ENCODE measurements at places on chromosomes 16 and 17.

GRCh38 chr16:68235108-68235886 lies 630 bp downstream of the ESRP2 start:
- no peak for DNase-seq

- no peak for DNase-seq
These were observed 127.9 kb upstream of the MON1B start for GRCh38 chr16:77062878-77063675.

GRCh38 chr16:12168074-12169000 lies 191.8 kb downstream of the SNX29 start:
- no peak for DNase-seq

DNA sequence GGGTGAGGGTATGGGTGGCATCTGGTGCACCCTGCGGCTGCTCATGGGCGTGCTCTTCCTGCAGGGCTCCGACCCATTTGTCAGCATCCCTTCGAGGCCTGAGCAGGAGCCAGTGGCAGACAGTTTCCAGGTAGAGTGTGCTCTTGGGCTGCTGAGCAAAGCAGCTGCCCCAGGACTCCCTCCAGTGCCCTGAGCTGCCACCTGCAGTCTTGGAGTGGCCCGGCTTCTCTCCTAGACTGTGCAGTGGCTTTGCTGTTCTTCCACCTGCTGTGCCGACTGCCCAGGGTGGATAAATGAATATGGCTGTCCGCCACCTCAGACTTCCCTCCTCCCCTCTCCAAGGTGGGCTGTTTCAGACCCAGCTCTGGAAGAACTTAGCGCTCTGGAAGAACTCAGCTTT lies 10.8 kb upstream of the JPT2 start:
- DNase-seq, result no peak

DNA sequence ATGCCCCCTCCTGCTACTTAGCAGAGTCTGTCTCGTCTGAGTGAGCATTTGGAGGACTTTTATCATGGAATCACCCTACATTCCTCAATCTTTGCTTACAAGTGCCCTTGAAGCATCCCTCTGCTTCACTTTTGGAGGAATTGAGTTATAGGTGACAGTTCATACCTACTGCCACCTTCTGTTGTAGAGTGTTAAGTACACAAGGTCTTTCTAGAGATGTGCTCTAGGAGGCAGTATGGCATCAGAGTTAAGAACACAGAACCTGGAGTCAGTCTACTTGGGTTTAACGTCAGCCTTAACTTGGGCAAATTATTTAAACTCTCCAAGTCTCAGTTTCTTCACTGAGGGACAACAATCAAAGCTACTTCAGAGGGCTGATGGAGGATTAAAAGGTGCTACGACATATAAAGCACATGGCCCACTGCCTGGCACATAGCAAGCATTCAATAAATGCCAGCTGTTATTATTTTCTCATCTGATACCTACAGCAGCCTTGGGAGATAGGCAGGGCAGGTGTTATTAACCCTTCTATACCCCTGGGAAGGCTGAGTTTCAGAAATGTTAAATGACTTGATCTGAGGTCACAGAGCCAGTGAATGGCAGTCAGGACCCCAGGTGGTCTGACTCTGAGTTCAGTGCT lies 62.2 kb downstream of the UTP18 start:
- DNase-seq, result peak; percentile 45

- no peak for DNase-seq
These were observed 4.1 kb downstream of the ACE start for GRCh38 chr17:63480826-63481487.

DNA sequence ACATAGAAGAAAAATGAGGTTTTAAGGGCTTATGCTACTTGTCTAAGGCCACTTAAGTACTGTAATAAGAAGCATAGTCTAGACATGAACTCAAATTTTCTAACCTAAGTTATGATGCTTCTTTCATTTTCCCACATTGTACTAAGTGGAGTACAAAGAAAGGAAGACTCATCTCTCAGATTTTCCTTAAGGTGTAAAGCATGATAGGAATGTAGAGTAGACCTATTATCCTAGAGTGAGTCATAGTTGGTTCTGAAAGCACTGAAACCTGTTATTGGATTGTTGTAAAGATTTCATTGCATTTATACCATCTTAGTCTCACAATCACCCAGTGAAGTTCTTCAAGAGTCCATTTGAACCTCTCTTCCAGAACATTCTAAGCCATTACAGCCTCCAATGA lies 343.8 kb downstream of the TOX3 start:
- DNase-seq, result no peak

DNA sequence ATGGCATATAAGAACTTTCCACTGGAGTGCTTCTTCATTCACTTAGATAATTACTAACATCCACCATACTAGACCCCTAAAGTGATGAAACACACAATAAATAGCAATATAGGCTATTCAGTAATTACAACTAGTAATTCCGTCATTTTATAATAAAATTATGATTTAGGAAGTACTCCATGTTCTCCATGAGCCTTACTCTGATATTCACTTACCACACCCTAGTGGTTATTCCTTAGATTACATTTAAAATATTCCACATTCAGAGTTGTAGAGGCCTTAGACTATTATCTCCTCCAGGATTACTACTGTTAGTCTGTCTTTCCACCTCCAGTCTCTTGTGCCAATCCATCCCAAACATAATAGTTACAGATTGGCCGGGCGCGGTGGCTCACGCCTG lies 62.4 kb downstream of the STH start:
- DNase-seq, result no peak

DNA sequence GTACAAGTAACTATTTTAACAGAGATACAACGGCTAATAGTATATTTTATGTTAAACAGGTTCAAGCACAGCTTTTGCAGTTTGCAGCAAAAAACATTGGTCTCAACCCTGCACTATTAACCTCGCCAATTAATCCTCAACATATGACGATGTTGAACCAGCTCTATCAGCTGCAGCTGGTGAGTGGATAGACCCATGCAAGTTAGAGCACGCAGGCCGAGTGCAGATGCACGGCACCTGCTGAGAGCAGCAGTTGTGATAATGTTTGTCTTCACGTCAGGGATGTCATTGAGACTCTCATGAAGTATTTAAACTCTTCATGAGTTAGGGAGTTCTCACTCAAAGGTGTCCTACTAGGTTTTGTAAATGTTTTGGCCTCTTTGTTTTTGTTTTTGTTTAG lies 45.6 kb downstream of the TMC6 start:
- DNase-seq, result no peak

DNA sequence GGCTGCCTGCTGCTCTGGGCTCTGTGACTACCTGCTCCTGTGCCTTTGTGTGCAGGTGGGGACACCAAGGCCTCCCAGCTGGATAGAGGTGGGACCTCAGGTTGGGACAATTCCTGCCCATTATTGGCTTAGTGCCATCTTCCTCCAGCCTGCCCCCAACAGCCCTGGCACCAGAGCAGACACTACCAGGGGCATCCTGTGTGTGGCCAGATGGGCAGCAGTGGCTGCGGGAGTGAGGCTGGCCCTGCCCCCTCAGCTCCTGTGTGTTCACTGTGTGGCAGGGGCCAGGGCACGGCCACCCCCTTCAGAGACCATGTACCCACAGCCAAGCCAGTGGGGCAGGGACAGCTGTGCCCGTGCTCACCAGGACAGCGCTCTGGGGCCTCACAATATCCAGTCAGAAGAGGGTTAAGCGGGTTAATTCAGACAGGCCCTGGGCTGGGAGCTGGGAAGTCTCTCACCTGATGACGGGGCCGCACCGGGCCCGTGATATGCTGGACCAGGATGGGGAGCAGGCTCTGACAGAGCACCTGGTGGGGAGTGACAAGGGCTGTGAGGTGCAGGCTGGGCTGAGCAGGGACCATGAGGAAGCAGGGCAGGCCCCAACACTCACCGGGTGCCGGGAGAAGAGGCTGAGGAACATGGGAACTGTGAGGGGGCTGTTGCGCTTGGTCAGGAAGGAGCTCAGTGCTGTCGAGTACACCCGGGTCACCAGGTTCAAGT lies 13.0 kb downstream of the MYBBP1A start:
- no peak for DNase-seq

DNA sequence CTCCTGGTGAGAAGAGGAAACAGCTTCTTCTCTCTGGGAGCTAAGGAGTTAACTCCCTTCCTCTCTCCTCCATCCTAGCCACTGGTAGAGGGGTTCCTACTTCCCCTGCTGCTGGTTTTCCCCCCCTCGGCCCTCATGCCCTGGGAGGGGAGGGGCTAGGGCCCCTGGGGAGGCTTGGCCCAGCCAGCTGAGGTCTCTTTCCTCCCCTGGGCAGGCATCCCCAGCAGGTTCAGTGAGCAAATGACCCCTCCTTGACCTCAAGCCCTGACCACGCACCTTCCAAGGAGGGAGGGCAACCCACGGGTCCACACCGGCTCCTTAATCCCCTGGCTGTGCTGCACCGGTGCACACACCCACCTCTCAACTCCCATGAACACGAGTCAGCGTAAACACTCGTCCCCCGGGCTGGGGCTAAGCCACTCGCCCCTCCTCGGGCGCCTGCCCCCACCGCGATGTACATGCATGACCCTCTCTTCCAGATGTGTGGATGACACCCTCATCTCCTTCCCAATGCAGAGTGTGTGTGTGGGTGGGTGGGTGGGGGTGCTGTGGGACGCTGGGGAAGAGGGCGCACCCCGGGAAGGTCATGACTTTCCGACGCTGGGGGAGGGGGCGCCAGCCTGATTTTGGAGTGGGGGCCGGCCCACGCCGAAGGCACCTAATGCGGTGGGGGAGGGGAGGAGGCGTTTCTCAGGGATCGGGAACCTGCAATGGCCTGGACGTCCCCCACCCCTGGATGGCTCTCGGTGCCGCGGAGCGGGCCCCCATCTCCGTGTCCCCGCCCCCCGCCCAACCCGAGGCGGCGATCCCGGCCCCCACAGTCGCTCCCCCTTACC lies 33.7 kb downstream of the SRCIN1 start:
- DNase-seq, result peak; percentile 61

DNA sequence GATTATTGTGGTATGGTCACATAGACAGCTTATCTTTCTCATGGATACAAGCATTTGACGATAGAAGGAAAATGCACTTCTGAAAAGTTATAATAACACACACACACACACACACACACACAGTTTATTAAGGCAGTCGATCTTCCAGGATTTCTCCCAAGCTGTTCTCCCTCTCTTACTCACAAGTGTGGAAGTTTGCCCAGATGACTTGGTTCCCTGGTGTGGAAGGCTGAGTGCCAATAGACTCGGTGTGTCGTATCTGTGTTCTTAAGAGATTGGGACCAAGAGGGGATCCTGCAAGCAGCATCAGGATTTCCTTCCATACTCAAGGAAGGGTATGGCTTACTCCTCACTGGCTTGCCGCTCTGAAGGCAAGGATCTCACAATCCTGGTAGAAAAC lies 279.6 kb downstream of the HS3ST3B1 start:
- no peak for DNase-seq

DNA sequence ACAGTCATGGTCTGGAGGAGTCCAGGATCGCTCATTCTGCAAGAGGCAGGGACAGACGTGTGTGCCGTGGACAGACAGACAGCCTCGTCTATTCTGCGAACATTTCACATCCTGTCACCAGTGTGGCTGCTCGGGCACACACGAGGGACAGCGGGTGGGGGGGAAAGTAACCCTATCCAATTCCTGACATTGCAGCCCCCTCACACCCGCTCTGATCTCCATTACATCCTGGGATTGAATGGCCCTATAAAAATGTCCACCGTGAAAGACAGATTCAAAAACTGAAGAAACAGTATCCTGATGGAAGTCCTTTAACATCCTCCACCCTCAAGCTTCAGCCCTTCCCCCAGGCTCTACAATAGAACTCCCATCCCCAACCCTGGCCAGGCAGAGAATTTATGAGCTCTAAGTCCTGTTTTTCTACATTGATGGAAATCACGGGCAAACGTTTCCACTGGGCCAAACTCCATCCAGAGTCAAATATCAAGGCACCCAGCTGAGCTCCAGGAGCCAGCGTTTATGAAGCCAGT lies 39.4 kb downstream of the HS3ST3A1 start:
- DNase-seq, result no peak

GRCh38 chr17:34673995-34674890 lies 94.9 kb downstream of the TMEM132E start:
- no peak for DNase-seq

DNA sequence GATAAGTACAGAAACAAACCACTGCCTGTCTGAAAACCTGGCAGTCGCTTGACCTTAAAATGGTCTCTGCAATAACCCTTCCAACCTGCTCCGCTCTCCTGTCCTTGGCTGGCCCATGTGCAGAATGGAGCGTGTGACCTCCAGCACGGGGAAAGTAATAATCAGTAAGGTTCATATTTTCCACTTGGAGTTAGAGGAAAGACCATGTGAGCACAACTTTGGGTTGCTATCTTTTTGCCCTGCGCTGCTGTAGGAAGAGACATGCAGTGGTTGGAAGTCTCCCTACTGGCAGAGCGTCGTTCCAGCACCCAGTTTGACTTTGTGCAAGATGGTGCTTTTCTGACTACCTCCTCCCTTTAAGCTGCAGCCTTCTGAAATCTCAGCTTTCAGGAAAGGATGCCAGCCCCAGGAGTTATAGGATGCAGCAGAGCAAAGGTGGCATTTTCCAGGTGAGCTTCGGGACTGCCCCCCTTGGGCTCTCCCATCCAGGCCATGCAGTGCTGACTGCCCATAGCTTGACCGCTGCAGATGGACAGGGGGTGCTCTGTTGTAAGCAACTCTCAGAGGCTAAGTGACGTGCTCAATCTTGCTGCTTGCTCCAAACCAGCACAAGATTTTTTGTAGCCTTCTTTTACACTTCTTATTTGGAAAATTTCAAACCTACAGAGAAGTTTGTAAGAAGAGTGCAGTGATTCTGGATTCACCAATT lies 110.7 kb upstream of the NOL11 start:
- DNase-seq, result no peak

DNA sequence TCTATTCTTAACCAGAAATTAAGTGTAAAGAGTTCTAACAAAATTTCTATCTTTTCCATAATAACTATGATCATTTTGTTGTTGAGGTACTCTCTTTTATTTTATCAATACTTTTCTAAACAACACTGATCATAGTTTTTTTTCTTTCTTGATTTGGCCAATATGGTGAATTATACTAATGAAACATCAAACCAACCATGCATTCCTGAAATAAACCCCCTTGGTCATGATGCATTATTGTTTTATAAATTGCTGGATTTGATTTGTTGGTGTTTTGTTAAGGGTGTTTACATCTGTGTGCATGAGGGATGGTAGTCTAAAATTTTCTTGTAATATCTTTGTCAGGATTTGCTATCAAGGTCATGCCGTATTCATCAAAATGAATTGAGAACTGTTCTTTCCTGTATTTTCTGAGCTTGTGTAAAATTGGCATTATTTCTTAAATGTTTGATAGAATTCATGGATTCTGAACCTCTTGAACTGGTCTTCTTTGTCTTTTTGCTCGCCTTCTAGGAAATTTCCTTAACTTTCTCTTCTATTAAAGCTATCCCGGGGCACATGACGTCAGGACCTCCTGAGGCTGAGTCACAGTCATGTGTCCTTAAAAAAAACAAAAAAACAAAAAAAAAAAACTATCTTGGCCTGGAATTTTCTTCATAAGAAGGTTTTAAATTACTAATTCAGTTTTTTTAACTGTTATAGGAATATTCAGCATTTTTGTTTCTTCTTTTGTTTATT lies 3.9 kb upstream of the TRIM25 start:
- no peak for DNase-seq

GRCh38 chr16:85067426-85067825 lies 39.8 kb downstream of the KIAA0513 start:
- no peak for DNase-seq

- DNase-seq, result no peak
These were observed 722 bp upstream of the TIMP2 start for GRCh38 chr17:78925662-78926555.

GRCh38 chr17:43171586-43172487 lies 823 bp downstream of the NBR1 start:
- no peak for DNase-seq

Data from GM13977 (cell line).